ENCODE measurements at places on chromosomes 1 and 21.

DNA sequence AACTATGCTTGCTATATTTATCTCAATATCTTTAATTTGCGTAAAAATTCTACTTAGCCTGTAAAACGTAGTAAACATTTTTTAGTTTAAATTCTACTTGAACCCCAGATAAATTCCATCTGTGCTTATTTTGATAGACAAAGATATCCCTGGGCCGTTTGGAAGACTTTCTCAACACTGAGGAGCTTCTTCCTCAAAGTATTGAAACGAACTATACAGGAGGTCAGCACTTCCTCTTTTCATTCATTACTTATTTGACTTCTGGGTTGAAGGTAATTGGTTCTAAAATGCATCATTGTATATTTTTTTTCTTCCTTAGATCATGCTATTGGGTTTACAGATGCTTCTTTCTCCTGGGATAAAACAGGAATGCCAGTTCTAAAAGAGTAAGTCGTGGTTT is 74.7 kb downstream of the HSPA13 start:
- no peak for DNase-seq

DNA sequence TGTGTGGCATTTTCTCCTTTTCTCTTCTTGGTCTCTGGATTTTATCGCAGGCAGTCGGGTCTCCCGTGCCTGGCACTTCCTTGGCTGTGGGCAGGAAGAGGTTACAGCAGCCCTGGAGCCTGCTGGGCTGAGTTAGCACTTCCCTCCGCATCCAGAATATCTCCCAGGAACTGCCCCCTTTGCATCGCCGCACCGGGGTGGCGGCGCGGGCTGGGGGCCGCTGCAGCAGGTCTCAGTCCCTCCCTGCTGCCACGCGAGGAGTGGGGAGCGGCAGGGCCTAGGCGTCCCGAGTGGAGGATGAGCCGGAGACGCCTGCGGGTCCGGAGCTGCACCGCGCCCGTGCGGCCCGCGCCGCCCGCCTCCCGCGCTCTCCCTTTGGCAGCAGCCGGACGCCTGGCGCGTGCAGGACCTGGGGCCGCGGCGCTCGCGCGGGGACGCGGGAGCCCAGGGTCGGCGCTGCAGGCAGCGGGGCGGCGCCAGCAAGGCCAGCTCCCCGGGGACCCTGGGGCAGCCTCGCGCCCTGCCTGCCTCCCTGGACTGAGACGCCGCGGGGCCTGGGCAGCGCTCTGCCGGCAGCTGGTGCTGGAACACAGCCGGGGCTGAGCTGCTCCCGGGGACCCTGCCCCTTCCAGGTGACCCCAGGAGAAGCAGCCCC is 192.8 kb downstream of the PRDM2 start:
- no peak for DNase-seq

DNA sequence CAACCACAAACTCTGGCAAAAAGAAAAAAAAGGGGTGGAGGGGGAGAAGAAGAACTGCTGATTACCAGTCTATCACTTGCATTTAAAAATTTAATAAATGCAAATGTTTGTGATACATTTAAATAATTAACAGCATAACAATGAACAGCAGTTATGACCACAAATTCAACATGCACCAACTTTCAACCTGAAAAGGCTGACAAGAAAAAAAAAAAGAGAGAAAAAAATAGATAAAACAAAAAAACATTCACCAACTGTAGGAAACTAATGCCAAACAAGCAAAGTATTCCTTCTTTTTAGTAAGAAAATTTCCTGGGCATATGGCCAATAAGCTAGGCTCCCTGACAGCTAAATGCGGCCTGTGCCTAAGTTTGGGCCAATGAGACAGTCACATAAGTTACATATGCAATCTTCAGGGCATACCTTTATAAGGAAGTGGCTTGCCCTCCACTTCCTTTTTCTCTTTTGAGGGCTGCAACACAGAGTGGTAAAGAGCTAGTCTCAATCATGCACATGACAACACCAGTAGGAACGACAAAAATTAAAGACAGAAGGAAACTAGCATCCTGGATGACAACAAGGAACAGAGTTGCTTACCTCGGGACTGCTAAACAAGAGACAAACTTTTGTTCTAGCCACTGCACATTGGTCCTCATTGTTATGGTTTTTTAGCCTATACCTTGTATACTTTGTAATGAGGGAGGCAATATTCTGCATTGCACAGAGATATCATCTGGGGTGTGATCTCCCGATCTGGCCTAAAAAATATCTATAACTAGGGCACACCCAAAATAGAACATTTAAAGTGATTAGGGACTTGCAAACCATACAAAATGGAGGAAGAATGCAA is 24.2 kb upstream of the PHTF1 start:
- no peak for DNase-seq

DNA sequence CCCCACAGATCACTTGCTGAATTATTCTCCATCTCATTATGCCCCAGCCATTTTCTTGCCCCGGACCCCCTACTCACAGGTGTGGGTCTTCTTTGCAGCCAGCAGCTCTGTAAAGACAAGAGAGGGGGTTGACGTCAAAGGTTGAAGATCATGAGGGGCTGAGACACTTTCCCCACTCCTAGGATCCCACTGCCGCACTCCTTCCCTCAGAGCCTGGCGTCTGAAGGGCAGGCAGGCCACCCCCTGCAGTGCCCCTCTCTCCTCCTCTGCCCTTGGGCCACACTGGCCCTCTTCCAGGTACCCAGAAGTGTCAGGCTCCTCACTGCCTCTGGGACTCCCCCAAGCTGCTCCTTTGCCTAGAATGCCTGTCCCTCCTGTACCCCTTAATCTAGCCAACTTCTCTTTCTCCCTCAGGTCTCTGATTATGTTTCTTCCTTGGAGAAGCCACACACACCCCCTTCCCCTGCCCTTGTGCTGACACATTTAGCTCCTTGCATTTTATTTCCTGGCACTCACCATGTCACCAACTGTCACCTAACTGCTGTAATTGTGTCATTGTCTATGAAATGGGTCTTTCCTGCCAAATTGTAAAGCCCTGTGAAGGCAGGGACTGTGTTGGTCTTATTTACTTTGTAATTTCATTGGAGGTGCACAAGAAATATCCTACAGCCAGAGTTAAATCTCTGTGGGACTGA is 2.1 kb downstream of the RORC start:
- no peak for DNase-seq

DNA sequence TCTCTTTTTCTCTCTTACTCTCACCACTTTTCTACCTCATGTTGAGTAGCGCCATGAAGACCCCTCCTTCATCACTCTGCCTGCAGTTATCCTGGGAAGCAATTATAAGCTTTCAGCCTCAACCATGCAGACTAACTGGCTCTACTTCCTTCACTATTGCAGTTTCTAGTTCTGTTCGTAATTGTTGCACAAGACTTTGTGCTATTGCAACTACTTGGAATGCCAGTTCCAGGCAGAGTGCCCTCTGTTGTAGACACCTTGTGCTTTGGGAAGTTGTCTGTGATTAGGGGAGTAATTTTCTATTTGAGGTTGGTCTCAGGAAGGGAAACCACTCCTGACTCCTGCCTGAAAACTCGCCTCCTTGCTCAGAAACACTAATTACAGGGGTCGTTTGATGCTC is 19.4 kb downstream of the PGM1 start:
- DNase-seq: no peak

DNA sequence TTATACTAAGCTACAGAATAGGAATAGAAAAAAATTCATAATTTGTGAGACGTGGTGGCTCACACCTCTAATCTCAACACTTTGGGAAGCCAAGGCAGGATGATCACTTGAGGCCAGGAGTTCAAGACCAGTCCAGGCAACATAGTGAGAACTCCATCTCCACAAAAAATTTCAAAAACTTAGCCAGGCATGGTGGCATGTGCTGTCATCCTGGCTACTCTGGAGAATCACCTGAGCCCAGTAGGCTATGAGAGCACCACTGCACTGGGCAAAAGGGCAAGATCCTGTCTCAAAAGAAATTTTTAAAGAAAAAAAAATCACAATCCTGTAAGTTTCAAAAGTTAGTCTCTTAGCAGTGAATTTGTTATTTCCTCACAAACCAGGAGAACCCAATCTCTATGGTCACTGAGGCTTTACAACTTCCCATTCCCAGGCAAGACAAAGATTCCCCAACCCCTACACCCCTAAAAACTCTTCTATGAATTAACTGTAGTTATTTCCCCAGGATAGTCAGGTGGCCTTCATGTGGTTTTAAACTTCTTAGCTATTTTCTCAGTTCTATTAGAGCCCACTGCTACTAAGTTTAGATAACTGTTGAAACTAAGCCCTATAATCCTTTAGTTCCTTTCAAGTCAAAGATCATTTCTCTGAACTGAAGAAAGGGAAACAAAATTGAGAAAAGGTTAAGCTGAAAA is 74.5 kb downstream of the FOXJ3 start:
- no peak for DNase-seq

DNA sequence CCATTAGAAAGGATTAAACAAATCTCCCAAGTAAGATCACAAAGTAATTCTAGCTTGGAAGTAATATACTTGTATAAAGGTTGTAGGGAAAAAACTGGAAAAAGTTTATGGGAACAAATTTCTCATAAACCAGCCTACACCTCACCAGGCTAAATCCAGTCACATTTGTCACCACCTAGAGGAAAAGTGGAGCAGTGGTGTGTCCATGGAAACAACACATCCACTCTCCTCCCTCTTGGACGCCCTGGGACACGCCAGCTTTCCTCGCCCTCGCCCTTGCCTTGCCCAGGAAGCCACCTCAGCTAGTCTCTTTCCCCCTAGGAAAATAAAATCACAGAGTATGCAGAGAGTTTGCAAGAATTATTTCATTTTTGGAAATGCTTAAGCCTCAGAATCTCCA is 2.2 kb downstream of the PALMD start:
- DNase-seq: no peak

DNA sequence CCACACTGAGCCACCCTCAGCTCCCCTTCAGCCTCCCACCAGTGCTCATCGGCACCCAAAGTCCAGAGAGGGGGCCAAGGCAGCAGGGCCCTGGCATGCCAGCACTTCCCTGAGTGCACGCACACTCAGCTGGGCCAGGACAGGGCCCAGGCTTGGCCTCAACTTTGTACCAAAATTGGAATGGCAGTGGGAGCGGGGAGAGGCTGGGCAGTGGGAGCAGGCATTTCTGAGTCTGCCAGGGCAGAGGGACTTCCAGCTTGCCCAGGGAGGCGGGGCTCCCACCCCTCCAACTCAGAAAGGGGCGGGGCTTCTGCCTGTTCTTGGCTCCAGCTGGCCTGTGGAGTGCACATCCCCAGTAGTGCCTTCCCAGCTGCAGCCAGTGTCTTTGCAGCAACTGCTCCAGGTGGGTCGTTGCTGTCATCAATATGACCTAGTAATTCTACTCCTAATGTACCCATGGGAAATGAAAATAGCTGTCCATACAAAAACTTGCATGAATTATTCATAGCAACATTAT is 10.3 kb upstream of the SNX7 start:
- DNase-seq: no peak

DNA sequence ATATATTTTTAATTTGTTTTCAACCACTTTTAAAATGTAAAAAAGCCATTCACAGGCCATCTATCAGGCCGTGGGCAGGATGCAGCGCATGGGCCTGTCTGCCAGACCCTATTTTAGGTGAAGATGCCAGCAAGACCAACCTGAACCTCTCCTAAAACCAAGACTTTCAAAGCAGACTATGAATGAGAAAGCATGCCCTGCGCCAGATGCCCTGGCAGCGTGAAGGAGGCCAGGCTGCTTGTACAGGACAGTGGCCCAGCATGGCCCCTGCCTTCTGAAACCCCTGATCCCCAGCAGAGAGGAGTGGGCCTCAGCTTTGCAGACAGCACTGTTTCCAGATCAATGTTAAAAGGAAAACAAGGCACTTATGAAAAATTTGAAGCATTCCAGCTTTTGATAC is 31.6 kb downstream of the WDR4 start:
- DNase-seq: no peak

- DNase-seq: no peak
These were observed 838 bp upstream of the RSRP1 start for GRCh38 chr1:25247829-25248754.

DNA sequence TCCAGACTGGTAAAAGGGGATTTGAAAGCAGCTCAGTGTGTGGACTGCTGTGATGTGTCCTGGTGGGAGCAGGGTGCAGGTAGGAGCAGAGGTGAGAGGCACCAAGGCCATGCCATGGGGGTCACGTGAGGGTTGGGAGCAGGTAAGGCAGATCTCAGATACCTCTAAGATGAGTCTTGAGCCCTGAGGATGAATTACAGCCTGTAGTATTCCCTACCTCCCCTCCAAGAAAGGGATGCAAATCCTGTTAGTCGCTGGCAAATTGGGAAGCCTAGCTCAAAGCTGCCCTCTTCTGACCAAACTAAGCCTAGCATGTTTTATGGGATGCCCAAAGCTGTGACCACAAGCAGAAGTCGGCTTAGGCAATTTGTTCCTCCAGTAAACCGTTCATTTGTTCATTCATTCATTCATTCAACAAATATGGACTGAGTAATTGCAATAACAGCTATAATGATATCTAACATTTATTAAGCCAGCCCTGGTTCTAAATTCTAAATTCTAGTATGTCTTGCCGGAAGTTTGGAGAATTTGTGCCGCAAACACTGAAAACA is 3.9 kb upstream of the NUAK2 start:
- no peak for DNase-seq

DNA sequence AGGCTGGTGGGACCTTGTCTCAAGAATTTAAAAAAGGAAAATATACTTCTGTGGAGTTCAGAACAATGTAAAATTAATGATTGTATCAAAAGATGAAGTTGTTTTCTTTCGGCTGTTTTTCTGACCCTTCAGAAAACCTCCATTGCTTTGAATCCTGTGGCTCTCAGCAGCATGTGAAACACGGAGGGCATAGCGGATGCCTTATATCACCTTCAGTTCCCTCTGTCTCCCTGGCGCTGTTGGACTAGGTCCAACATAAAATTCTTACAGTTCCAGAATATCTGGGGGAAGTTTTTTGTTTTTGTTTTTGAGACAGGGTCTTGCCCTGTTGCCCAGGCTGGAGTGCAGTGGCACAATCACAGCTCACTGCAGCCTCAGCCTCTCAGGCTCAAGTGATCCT is 7.4 kb downstream of the ZBTB8A start:
- DNase-seq: no peak

DNA sequence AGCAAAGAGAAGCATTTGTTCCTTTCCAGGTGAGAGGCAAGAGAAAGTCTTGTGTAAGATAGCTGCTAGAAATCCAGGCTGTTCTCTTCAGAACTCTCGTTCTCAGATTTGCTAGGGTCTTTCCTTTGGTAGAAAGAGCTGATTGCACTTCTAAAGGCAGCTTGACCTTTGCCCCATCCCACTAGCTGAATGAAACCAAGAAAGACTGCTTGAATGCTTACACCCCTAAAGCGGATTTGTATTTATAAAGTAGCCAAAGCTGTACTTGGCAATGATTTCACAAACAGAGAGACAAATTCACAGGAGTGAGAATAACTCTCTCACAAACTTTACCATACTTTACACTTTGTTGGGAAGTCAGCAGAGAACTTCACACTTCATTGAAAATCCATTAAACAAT is 424.1 kb downstream of the TTLL7 start:
- DNase-seq: no peak

DNA sequence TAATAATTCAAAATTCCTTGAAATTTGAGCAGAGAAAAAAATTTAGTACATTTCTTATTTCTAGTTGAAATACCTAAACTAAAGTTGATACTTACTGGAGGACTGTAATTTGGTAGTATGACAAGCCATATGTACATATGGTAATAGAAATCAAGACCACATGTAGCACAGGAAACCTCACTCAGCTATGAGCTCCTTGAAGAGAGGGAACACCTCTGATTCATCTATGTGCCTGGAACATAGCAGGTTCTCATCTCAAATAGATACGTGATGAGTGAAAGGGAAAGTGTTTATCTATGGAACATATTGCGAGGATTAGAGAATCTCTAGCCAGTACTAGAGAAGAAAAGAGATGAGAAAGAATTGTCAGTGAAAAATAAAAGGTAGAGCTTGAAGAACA is 47.9 kb upstream of the GNG4 start:
- DNase-seq: no peak

All from stimulated activated CD4-positive, alpha-beta T cell treated with anti-CD3 and anti-CD28 coated beads, TNF-alpha, amount 100 ng/mL, for 4 hours (primary cell).